ENCODE measurements at places on chromosomes 2 and 18.

DNA sequence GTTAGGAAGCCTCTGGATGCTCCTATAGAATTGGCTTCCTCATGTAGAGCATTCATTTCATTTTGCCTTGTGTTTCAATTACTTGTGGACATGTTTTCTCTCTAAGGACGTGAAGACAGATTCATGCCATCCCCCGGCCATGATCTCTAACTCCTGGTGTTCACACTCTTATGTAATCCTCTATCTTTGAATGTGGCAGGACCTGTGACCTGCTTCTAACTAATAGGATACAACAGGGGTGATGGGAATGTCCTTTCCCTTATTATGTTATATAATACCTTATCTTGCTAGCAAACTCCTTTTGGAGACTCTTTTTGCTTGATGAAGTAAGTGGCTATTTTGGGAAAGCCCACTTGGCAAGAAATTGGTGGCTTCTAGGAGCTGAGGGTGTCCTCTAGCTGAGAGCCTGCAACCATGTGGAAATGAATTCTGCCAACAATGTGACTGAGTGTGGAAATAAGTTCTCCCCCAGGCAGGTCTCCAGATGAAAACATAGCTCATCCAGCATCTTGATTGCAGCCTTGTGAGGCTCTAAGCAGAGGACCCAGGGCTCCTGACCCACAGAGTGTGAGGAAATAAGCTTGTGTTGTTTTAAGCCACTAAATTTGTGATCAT is 13.8 kb downstream of the DPYSL5 start:
- DNase-seq: no peak

DNA sequence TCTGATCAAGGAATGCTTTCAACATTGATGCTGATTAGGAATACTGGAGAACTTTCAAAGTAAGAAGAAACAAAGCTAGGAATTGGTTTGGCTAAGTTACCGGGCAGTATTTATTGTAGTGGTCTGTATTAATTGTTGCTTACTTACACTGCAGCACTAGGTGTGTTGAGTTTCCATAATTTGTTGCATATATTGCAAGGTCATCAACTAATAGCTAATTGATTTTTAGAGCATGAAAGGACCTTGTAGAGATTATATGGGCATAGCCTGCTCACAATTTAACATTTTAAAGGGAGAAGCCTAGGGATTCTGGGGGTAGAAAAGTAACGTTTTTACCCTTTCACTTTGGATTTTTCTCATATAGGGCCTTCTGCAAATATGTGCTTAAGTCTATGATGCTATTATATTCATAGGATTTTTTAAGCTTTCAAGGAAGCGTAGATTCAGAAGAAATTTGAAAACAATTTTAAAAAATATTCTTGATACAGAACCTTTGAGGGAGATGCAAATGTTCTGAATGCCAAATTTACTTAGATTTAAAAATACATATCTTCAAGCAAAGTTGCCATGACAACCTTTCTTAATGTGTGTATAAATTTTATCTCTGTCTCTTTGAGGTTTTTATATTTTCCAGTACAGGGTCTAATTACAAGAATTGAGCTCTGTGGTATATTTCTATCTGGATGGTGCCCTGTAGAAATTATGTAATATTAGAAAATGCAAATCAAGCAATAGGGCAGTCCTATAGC is 17.3 kb upstream of the ABI2 start:
- no peak for DNase-seq

DNA sequence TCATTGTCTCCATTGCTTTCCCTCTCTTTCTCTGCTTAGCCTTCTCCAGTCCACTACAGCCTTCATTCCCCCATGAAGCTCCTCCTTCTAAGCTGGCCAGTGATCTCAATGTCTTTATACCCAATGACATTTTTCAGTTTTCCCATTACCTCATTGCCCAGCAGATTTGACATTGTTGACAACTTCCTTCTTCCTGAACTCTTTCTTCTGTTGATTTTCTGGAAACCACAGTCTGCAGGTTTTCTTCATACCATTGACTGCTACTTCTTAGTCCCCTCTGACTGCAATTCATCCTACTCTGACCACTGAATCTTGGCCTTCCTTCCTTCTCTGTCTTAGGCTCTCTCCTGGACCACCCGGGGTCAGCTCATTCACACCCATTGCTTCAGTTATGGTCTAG is 22.9 kb upstream of the SPP2 start:
- no peak for DNase-seq

- DNase-seq: no peak
These were observed 222.9 kb downstream of the PRKCE start for GRCh38 chr2:45874344-45874743.

- no peak for DNase-seq
These were observed 26.2 kb downstream of the TFPI start for GRCh38 chr2:187528042-187528441.

Data from stimulated activated CD8-positive, alpha-beta memory T cell treated with anti-CD3 and anti-CD28 coated beads, Interleukin-4, amount 100 ng/mL, for 4 hours (primary cell).